ENCODE measurements at places on chromosomes 1 and 21.

DNA sequence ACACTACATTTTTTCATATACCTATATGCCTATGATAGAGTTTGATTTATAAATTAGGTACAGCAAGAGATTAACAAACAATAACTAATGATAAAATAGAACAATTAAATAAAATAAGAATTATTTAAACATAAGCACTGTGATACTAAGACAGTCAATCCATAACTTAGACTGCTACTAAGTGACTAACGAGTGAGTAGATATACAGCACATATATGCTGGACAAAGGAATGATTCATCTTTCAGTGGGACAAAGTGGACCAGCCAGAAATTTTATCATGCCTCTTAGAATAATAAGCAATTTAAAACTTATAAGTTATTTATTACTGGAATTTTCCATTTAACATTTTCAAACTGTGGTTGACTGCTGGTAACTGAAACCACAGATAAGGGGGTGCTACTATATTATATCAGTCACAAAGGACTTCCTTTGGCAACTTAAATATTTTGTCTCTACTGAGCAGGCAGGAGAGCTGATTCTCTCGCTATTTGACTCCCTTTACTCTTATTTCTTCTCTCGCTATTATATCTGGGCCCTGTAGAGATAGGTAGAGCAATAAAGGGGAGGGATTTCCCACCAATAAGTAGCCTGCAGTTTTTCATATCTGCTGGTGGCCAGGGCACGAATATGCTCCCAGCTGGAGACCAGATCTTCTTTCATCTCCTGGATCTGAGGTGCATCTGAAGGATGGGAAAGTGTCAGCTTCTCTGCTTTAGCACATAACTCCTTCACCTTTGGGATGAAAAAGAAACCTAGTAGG is 10.8 kb downstream of the SPTA1 start:
- no peak for DNase-seq

- DNase-seq = peak; percentile 69
Measured at GRCh38 chr1:9180111-9180819, 51.4 kb upstream of the GPR157 start.

GRCh38 chr1:247829656-247830055 is 5.7 kb upstream of the OR14A16 start:
- DNase-seq = no peak

GRCh38 chr1:92803140-92803887 is 18.4 kb upstream of the EVI5 start:
- no peak for DNase-seq

- DNase-seq = no peak
Measured at GRCh38 chr1:96340686-96341085, 380.9 kb upstream of the PTBP2 start.

DNA sequence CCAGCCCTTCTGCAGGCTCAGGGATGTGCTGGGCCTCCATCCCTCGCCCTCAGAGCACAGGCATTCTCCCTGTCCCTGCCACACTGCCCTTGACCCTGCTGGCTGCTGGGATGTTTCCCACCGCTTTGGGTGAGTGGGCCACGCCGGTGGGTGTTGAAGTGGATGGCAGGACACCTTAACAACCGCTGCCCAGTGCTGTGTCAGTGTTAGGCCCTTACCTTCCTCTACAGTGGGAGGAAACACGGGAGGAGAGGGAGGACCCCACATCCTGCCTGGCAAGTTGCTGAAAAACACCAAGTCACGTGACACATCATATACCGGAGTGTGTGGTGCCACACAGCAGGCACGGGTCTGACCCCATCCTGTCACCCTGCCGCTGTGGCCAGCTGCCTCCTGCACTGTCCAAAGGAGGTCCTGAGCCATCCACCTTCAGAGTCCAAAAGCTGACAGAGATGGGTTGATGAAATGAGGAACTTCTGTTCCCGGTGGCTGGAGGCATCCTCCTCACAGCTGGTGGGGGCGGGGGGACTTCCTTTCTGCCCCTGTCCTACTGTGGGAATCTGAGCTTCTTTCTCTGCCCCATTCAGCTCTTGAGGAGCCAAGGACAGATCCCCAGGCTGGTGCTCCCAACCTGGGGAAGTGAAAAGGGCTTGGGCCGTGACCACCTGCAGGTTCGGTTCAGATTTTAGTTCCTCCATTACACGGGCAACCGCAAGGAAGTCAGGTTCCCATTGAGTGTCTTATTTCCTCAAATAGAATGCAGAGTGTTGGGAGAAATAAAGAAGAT is 3.2 kb upstream of the THEMIS2 start:
- no peak for DNase-seq

DNA sequence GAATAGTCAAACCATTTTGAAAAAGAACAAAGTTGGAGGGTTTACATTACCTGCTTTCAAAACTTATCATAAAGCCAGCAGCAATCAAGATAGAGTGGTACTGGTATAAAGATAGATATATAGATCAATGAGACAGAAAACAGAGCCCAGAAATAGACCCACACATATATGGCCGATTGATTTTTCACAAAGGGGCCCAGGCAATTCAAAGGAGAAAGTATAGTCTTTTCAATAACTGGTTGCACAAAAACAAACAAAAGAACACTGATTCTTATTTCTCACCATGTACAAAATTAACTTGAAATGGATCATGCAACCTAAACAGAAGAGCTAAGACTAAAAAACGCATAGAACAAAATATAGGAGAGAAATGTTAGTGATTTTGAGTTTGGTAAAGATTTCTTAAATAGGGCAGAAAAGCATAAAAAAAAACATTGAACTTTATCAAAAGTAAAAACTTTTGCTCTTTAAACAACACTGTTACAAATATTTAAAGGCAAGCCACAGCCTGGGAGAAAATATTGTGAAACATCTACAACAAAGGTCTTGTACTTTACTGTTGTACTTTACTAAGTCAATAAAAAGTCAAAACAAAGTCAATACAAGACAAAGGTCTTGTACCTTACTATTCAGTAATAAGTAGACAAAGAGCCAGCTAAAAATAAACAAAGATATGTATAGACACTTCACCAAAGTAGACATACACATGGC is 50.2 kb downstream of the ST3GAL3 start:
- DNase-seq = no peak

GRCh38 chr1:186143481-186143880 is 231.6 kb downstream of the TPR start:
- no peak for DNase-seq

GRCh38 chr1:63024132-63024531 is 240.2 kb downstream of the ATG4C start:
- DNase-seq = no peak

GRCh38 chr1:16458831-16459230 is 18.3 kb downstream of the NECAP2 start:
- DNase-seq = no peak

DNA sequence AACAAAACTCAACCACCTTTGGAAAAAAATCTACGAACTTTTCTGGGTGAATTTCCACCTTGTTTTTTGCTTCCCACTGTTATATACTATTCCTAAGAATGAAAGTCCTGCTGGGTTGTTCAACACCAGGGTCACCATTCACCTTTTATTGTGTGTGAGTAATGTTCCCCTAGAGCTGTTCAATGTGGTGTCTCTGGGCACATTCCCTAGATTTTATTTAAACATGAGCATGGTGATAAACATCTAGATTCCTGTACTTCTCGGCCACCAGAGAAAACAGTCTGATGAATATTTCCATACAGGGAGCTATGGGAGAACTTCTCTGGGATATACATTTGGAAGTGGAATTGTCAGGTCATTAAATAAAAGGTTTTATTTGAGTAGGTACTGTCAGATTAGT is 13.0 kb downstream of the FMN2 start:
- DNase-seq = no peak

DNA sequence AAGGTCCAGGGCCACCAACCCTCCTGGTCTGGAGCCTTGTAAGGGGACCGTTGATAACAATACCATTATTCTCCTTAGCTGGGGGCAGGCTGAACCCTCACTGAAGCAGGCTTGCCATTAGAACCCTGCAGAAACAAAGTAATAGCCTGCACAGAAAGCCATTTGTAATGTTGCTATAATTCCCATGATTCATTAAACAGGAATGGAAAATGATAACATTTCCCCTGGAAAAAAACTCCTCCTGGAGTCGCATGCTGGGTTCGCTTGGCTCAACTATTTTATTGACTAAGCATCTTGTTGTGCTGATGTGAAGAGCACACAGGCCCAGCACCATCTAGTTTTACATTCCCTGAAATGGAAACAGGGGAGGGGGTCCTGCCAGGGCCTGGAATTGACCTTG is 155.6 kb upstream of the CSF3R start:
- peak; percentile 10 for DNase-seq

DNA sequence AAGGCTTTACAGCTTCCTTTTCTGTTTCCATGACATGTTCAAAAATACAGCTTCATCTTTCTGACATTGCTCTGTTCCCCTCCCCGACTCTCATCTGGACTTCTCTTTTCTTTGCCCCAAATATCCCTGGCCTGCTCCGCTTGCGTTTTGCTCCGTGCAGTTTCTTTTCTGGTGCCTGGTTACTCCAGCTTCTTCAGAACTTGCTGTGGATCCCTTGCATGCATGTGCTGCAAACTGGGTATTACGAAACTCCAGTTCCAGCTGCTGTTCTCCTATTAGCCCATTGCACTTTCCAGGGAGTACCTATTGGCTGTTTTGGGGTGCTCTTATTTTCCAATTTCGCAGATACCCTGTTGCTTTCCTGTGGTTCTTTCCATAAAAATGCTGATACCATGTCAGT is 9.9 kb upstream of the NDC1 start:
- no peak for DNase-seq

DNA sequence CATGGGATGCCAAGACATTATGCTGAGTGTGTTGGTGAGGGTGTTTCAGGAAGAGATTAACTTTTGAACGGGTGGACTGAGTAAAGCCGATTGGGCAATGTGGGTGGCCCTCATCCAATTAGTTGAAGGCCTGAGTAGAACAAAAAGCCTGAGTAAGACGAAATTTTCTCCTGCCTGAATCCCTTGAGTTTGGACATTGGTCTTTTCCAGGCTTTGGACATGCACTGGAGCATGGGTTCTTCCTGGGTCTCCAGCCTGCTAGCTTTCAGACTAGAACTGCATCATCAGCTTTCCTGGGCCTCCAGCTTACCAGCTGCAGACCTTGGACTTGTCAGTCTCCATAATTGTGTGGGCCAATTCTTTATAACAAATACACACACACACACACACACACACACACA is 63.6 kb downstream of the NIBAN1 start:
- DNase-seq = no peak

DNA sequence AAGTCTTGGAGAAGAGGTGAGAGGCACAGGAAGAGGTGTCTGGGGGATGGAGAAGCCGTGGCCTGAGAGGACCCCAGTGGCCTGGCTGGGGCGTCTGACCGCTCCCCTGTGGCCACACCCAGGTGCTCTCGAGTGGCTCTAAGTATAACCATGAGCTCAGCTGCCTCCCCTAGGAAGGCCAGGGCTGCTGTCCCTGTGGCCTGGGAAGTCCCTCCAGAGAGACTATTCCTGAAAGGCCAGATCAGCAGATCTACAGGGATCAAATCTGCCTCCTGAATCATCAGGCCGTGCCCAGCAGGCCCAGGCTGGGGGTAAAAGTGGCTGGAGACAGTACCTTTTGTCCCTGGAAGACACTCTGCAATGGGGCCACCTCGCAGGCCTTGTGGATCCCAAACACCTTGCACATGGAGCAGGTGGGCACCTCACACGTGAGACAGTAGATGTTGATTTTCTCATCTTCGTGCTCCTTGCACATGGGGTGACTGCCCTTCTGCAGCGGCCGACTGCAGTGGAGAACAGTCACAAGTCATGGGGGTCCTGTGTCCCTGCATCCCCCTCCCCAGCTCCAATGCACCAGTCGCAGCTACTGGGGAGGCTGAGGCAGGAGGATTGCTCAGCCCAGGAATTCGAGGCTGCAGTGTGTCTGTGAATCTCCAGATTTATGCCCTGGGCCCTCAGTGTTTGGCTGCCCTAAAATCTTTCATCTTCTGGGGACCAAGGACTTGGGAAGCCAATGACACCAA is 6.4 kb downstream of the TRIM63 start:
- no peak for DNase-seq

- DNase-seq = no peak
Measured at GRCh38 chr1:167695147-167695546, 26.6 kb upstream of the MPZL1 start.

- DNase-seq = no peak
Measured at GRCh38 chr1:8354038-8354437, 36.1 kb downstream of the SLC45A1 start.

DNA sequence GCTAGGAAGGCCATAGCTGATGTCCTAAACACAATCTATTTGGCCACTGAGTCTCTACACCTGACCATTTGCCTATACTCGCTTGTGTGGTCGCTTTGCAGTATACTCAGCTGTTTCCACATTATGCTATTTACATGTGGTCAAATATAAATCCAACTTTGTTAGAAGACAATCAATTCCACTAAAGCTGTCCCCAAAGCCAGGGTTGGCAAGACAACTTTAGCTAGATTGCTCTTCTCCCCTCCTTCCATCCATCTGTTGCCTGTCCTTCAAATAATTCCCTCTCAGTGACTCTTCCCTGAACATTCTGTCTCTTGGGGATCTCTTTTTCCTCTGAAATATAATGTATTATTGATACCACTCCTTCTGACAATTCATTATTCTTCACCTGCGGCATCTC is 30.1 kb downstream of the AVPR1B start:
- DNase-seq = no peak

DNA sequence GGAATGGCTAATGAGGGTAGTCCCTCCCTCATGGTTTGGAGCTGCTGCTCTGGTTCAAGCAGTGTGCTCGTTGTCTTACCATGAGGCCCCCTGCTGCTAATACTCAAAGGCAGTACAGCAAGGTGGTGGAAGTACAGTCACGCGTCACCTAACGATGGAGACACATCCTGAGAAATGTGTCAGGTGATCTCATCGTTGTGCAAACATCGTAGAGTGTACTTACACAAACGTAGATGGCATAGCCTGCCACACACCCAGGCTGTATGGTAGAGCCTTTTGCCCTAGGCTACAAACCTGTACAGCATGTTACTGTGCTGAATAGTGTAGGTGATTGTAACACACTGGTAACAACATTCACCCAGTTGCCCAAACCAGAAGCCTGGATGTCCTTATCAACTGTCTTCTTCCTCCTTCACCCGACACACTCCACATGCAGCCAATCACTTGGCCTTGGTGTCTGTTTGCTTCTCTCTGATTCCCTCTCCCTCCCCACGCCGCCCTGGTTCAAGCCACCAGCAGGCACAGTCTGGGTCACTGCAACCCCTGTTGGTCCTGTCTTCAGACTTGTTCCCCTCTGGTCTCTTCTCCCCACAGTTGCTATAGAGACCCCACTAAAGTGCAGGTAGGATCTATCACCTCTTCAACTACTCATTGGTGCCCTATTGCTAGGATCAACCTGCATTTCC is 6.0 kb upstream of the KCNA2 start:
- DNase-seq = no peak
